ENCODE measurements at places on chromosomes 12 and 14. TPM values are rescaled to one million over a fixed set of nuclear protein-coding genes. Genes with fewer than 3 reads are reported as not detected.

DNA sequence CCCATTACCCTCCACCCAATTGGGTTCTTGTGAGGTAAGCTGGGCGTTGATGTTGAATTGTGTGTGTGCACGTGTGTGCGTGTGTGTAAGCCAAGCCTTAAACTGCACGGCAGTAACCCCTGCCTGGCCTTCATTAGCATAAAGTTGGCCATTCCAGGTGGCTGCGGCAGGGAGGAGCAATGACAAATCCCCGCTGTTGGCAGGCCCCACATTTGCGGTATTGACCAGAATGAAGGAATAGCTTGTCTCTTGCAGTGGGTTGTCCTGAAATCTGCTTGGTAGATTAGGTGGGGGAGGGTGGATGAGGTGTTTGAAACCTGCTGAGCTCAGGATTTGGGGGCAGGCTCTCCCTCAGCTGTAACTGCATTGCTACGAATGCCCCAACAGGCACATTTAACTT is 7.3 kb downstream of the VSX2 start:
- no peak for ATAC-seq

- ATAC-seq: no peak
These were observed 272.5 kb downstream of the ALG10 start for GRCh38 chr12:34294671-34295365.

DNA sequence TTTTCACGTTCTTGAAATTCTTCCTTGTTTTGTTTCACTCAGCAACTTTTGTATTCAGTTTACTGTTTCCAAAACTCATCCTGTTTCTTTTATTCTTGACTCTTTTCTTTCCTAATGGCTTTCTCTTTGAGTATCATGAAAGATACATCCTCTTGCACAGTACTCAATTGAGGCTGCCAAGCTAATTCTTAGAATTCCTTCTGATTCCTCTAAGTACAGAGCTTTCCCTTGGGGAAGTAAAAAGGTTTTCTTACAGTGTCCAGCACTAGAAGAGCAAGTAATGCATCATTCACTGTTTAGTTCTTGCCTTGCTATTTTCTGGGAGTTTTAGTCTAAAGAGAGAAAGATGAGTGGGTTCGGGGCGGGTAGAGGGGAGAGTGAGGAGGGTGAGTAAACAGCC is 154.1 kb downstream of the NEDD1 start:
- no peak for ATAC-seq

DNA sequence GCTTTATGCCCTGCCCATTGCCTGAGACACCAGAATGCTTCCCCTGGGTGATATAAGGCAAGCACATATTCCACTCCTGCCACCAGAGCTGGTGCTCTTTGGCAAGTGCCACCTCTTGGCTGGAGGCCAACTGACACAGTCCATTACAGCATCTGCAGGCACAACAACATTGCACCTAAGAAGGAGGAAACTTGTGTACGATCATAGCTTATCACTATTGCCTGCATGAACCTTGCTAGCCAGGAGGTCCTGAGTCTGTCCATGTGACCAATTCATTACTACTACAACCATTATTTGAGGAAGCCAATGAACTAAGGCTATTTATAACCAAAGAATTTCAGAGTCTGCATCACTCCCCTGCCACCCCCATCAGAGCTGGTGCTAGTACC is 119.8 kb upstream of the SCAF11 start:
- peak; percentile 59 for ATAC-seq

DNA sequence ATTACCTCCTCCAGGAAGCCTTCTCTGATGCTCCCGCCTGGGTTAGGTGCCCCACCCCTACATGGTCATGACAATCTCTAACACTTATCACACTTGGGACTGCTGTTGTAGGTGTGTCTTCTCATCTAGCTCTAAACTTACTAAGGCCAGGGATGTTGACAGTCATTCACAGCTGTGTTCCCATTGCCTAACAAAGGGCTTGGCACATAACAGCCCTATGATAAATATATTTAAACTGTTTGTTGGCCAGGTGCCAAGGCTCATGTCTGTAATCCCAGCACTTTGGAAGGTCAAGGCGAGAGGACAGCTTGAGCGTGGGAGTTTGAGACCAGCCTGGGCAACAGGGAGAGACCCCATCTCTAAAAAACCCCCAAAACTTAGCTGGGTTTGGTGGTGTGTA is 98.8 kb upstream of the RGS6 start:
- ATAC-seq: no peak

DNA sequence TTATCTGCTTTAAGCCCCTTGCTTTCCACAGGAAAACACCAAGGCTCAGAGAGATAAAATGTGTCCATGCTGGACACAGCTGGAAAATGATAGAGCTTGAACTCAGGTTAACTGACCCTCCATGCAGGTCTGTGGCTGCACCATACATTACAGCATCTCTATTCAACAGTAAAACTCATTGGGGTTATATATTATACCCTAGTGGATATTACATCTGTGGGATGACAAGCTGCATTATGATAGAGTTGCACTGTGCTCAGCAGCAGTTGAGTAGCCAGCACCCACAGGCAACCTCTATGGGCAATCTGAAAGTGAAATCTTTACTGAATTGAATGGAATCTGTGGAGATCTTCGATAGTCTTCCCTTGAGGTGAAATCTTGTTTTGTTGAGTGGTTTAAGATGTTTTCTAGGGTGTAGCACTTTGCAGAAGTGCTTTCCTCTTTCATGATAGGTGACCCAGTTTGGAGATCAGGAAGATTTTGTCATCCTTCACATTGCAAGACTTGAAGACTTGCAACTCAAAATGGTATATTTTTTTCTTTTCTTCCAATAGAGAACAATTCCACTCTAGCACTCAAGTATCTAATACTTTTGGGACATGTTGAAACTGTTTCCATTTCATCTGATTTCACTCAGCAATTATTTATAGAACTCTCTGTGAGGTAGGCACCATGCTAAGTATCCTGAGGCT is 389.2 kb downstream of the RAD51B start:
- no peak for ATAC-seq

- ATAC-seq: peak; percentile 83
These were observed 53.6 kb downstream of the AKAP6 start for GRCh38 chr14:32382704-32383103.

- no peak for ATAC-seq
These were observed 43.1 kb upstream of the KRR1 start for GRCh38 chr12:75554556-75554880.

- peak; percentile 56 for ATAC-seq
These were observed 768 bp downstream of the DBX2 start for GRCh38 chr12:45049912-45050750.

DNA sequence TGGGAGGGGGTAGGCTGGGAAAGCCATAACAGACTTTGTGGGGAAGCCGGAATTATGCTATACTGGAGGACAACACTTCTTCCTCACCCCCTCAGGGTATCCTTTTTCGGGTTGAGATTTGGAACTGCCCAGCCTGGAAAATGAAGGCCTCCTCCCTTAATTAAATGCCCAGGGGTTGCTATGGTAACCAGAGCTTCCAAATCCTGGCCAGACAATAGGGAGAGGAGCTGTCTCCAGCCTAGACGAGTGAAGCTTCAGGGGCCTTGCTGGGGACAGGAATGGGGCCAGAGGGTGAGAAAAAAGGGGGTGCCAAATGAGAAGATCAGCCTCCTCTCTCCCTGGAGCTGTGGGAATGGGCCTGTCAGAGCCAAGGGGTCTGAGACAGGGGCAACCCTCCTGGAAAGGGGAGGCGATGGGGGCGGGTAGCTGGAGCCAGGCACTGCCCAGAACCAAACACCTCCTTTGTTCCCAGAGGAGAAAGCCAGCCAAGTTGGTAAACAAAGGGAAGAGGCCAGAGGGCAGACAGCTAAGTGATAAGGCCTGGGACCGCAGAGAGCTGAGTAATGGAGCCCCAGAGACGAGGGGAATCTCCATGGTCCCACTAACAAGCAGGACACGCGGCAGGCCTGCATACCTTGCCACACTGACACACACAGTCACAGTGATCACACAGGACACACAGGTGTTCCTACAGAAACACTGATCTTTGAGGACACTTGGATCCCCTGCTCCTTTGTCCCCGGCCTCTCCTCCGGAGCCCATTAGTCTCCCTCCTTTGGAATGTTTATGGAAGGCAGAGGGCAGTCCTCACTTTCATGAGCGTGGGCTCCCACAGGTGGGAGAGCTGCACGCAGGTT is 17.9 kb upstream of the RND1 start:
- ATAC-seq: no peak

DNA sequence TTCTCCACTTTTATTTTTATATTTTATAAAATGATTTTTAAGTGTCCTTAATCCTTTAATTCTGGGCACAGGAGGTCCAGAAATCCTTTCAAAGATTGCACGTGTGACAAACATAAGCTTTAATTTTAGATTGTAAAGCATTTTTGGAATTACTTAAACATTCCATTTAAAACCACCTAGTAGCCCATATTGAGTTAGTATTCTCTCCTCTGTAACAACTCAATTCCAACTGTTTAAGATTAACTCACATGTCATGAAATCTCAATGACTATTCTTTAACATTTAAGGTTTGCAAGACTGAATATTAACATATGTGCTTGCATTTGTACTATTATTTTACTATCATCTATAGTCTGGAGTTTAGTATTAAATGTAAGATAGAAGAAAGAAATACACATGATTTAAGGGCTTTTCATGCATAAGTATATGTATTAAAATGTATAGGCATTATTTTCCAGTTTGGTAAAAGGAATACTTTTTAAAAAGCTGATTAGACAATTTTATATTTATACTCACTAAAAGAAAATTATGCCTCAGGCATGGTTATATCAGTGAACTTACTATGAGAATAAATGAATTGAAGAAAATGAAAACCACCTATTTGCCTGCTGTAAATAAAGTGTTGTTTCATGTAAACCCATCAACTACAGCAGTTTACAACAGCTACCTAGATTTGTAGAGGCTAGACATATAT is 776.9 kb downstream of the SLC6A15 start:
- no peak for ATAC-seq

- ATAC-seq: no peak
These were observed 1097.4 kb upstream of the TMEM132C start for GRCh38 chr12:127169321-127170181.

- ATAC-seq: no peak
These were observed 99.1 kb downstream of the TBC1D30 start for GRCh38 chr12:64923536-64923935.

GRCh38 chr12:108854451-108855283 is 2.7 kb downstream of the SSH1 start:
- ATAC-seq: peak; percentile 24

GRCh38 chr12:57161491-57161890 is 14.1 kb upstream of the LRP1-AS start:
- ATAC-seq: no peak

DNA sequence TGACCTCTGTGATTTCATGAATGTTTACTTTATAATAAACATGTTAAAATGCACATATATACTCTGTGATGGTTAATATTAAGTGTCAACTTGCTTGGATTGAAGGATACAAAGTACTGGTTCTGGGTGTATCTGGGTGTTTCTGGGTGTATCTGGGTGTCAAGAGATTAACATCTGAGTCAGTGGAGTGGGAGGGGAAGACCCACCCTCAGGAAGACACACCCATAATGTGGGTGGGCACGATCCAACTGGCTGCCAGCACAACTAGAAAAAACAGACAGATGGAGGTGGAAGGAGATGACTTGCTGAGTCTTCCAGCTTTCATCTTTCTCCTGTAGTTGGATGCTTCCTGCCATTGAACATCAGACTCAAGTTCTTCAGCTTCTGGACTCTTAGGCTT is 11.9 kb downstream of the NUP37 start:
- peak; percentile 100 for ATAC-seq

GRCh38 chr12:132275110-132275531 is 54.3 kb downstream of the GALNT9 start:
- ATAC-seq: peak; percentile 56

OVCH1 gene
- total RNA-seq: not detected

SLC10A1 gene
- total RNA-seq: not detected

FAM181A gene
- not detected for total RNA-seq

PNP gene
- 76.4 TPM for total RNA-seq

SLC2A14 gene
- not detected for total RNA-seq

RAD9B gene
- 0.44 TPM for total RNA-seq

TRPV4 gene
- total RNA-seq: 7.3 TPM

MDGA2 gene
- total RNA-seq: not detected

LUM gene
- 8.4 TPM for total RNA-seq

DIO3 gene
- total RNA-seq: 0.12 TPM

HIP1R gene
- 26.4 TPM for total RNA-seq
